ENCODE measurements at places on chromosomes 1 and 21. TPM values are rescaled to one million over a fixed set of nuclear protein-coding genes. Genes with fewer than 3 reads are reported as not detected.

ITLN2 gene
- total RNA-seq = not detected

MATN1 gene
- total RNA-seq = not detected

MFSD2A gene
- total RNA-seq = 9.0 TPM

FBXO2 gene
- total RNA-seq = 1.1 TPM

ESPN gene
- 0.25 TPM for total RNA-seq

ST6GALNAC3 gene
- total RNA-seq = 0.49 TPM

CYYR1 gene
- total RNA-seq = 1.9 TPM

HORMAD1 gene
- total RNA-seq = not detected

AKR7A3 gene
- 0.65 TPM for total RNA-seq

FHAD1 gene
- total RNA-seq = 0.51 TPM

COL8A2 gene
- total RNA-seq = 5.7 TPM

KRTAP27-1 gene
- total RNA-seq = not detected

FAM131C gene
- 0.65 TPM for total RNA-seq

GPR153 gene
- total RNA-seq = 3.6 TPM

ILF2 gene
- 266 TPM for total RNA-seq

WNT2B gene
- total RNA-seq = 44.4 TPM

TRABD2B gene
- 0.33 TPM for total RNA-seq

SPAG17 gene
- under 0.01 TPM for total RNA-seq

FCER1G gene
- 1.3 TPM for total RNA-seq

OR2M3 gene
- total RNA-seq = not detected

LRRC53 gene
- not detected for total RNA-seq

PAPPA2 gene
- total RNA-seq = 0.16 TPM

CCDC185 gene
- not detected for total RNA-seq
